ENCODE measurements at places on chromosomes 5 and 9.

GRCh38 chr5:40045429-40045828 lies 620.6 kb upstream of the DAB2 start:
- H3K4me1 ChIP-seq: no peaks in the 10 kb centered on the region
- H3K4me3 ChIP-seq: no peak overlapping the region
- no peaks in the 10 kb centered on the region for H3K36me3 ChIP-seq
- H3K27ac ChIP-seq: no peak overlapping the region
- H3K27me3 ChIP-seq: no peaks in the 10 kb centered on the region

DNA sequence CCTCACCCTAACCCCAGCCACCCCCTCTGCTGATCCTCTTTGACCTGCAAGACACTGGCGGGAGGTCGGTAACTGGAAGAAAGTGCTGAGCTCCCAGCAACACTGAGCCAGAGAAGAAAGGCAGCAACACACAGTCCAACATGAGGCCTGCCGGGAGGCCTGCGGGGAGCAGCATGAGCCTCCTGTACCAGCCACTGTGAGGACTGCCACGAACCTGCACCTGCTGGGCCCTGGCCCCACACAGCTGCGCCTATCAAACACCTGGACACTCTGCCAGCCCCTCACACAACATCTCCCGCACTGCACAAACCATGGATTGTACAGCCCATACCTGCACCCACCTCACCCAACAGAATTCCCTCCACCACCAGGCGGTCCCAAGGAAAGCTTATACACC lies 18.3 kb downstream of the CAMK2A start:
- no peak overlapping the region for H3K4me3 ChIP-seq
- H3K27me3 ChIP-seq: no peaks in the 10 kb centered on the region
- no peak for DNase-seq
- H3K27ac ChIP-seq: no peak overlapping the region

GRCh38 chr5:82802954-82803353 lies 274.2 kb downstream of the TMEM167A start:
- H3K4me3 ChIP-seq: no peak overlapping the region
- no peak overlapping the region for H3K27ac ChIP-seq
- DNase-seq: no peak
- H3K27me3 ChIP-seq: no peaks in the 10 kb centered on the region
- H3K36me3 ChIP-seq: no peaks in the 10 kb centered on the region

DNA sequence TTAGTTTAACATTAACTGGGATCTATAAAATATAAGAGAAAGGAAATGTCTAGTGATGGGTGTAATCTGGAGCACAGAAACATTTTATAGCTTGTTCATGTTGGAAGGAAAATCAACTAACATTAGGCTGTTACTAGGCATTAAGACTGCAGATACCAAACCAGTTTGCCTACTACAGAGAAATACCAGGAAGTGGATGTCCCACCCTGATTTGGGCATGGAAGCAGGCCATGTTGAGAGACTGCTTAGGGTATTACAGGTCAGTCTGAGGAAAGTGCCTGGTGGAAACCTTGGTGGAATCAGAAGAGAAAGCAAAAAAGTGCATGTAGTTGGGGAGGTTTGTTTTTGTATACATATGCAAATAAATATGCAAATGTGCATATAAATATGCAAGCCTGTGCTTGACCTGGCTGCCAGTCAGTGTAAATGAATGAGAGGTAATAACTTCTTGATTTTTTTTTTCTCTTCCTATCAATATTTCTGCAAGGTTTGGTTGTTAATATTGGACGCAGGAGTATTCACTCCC lies 9.6 kb upstream of the CCDC112 start:
- no peak overlapping the region for H3K4me3 ChIP-seq
- DNase-seq: no peak
- no peak overlapping the region for H3K27ac ChIP-seq
- H3K27me3 ChIP-seq: no peaks in the 10 kb centered on the region
- H3K36me3 ChIP-seq: no peaks in the 10 kb centered on the region

DNA sequence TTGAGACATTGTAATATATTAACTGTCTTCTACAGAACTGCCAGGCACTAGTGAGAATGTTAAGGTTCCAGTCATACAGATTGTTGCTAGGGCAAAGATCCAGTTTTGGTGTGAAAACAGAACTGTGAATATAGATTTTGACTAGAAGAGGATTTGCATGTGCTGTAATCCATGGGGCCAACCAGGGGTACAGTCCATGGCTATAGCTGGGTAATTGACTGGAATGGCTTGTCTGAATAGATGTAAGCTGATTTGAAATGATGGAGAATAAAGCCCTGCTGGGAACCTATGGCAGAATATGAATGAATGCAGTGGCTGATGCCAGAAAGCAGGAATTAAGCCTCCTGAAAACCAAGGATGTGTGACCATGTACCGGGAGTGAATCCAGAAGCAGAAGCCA lies 748.5 kb upstream of the CDH10 start:
- H3K36me3 ChIP-seq: no peaks in the 10 kb centered on the region
- no peak overlapping the region for H3K27ac ChIP-seq
- H3K27me3 ChIP-seq: no peaks in the 10 kb centered on the region
- DNase-seq: no peak

DNA sequence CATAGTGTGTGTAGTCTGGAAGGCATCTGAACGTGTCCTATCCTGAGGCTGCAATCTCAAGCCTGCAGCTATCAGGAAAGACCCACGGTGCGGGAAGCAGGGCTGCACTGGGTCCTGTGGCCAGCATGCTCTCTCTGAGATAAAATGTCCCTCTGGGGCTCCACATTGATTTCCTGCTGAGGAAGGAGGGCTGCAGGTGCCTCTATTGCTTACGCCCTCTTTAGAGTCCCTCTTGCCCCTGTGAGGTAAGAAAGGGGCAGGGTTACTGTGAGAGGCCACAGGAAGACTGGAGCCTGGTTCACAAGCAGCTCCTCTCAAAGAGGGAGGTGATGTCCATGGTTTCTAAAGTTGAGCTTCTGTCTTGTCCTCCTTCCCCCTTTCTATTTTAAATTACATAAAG lies 299.9 kb upstream of the RFX3 start:
- H3K27ac ChIP-seq: no peak overlapping the region
- H3K4me3 ChIP-seq: no peak overlapping the region
- no peaks in the 10 kb centered on the region for H3K4me1 ChIP-seq
- no peaks in the 10 kb centered on the region for H3K27me3 ChIP-seq

DNA sequence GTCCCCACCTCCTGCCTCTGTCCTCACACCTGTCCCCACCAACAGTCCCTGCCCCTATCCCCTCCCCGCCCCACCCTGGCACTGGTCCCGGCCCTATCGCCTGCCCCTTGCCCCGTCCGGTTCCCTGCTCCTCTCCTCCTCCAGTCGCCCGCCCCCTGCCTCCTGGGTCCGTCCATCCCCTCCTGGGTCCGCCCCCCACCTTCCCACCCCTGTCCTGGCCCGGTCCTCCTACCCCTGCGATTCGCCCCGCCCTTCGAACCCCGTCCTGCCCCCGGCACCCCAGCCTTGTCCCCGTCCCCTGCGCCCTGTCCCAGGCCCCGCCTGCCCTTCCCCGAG lies 372 bp downstream of the EDF1 start:
- H3K36me3 ChIP-seq: peaks cover 41% of the 10 kb centered on the region
- peak overlapping the region; percentile 66 for H3K4me3 ChIP-seq
- DNase-seq: no peak
- H3K27ac ChIP-seq: no peak overlapping the region
- H3K27me3 ChIP-seq: no peaks in the 10 kb centered on the region
- peaks cover 22% of the 10 kb centered on the region for H3K4me1 ChIP-seq

GRCh38 chr9:18768951-18769622 lies 263.9 kb downstream of the SAXO1 start:
- no peak overlapping the region for H3K4me3 ChIP-seq
- H3K4me1 ChIP-seq: peaks cover 3% of the 10 kb centered on the region
- no peak overlapping the region for H3K27ac ChIP-seq
- no peaks in the 10 kb centered on the region for H3K36me3 ChIP-seq
- no peak for DNase-seq

- H3K4me1 ChIP-seq: peaks cover 5% of the 10 kb centered on the region
- H3K27ac ChIP-seq: no peak overlapping the region
- H3K4me3 ChIP-seq: no peak overlapping the region
- no peaks in the 10 kb centered on the region for H3K36me3 ChIP-seq
- H3K27me3 ChIP-seq: no peaks in the 10 kb centered on the region
Measured at GRCh38 chr5:73515232-73515631, 17.0 kb downstream of the BTF3 start.

- peak; percentile 28 for DNase-seq
- H3K4me3 ChIP-seq: no peak overlapping the region
- peaks cover 43% of the 10 kb centered on the region for H3K4me1 ChIP-seq
- peaks cover 93% of the 10 kb centered on the region for H3K27me3 ChIP-seq
Measured at GRCh38 chr5:135030956-135031812, 2.8 kb downstream of the PITX1 start.

DNA sequence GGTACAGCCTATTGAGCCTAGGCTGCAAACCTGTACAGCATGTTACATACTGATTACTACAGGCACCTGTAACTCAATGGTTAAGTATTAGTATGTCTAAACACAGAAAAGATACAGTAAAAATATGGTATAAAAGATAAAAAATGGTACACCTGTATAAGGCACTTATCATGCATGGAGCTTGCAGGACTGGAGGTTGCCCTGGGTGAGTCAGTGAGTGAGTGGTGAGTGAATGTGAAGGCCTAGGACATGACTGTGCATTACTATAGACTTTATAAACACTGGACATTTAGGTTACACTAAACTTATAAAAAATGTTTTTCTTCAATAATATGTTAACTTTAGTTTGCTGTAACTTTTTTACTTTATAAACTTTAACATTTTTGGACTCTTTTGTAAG lies 171.3 kb downstream of the SLC28A3 start:
- no peak overlapping the region for H3K4me3 ChIP-seq
- no peak for DNase-seq
- H3K36me3 ChIP-seq: no peaks in the 10 kb centered on the region
- no peaks in the 10 kb centered on the region for H3K27me3 ChIP-seq
- no peak overlapping the region for H3K27ac ChIP-seq
- peaks cover 6% of the 10 kb centered on the region for H3K4me1 ChIP-seq

DNA sequence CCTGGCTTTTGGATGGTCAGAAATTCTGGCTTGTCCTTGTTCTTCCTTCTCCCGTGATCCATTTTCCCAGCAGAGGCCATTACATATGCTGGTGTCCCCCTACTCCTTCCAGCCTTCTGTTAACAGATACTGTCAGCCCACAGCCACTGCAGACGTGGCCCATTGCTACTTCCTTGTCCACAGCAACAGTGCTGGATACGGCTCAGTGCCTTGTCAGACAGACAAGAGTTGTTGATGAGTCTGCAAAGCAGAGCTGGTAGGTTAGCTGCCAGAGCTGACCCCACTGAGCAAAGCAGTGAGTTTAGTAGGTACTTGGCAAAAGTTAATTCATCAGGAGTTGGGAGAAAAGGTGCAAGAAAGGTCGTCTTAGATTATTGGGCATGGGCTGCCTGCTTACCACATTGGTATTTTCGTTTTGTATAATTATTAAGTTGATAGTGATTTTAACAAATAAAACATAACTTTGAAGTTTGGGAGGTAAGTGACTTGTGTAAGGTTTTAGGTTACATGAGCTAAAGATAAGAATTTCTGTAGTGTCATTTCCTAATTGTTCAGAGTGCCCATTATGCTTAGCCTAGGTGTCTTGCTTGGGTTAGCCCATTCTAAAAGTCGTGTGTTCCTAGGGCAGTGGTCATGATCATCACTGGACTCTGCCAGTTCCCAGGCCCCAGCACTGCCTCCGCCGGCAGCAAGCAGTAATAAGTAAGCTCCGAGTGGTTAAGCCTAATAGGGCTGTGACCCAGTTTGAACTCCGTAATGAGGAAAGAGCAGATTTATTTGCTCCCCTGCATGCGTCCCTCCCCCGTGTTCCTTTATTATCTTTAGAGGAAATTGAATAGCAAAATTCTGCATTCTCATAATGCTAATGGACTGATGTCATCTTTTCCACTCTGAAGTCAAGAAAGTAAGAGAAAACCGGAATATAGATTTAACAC lies 292.0 kb downstream of the FANCC start:
- peaks cover 15% of the 10 kb centered on the region for H3K4me1 ChIP-seq
- H3K27me3 ChIP-seq: no peaks in the 10 kb centered on the region
- no peaks in the 10 kb centered on the region for H3K36me3 ChIP-seq
- DNase-seq: no peak
- peak overlapping the region; percentile 49 for H3K27ac ChIP-seq
- no peak overlapping the region for H3K4me3 ChIP-seq

Measured in spinal cord (tissue), 10 donors.